Neural progenitor cell (in vitro differentiated cells): ENCODE measurements at places on chromosomes 1 and 21. TPM values are rescaled to one million over a fixed set of nuclear protein-coding genes. Genes with fewer than 3 reads are reported as not detected.

DNA sequence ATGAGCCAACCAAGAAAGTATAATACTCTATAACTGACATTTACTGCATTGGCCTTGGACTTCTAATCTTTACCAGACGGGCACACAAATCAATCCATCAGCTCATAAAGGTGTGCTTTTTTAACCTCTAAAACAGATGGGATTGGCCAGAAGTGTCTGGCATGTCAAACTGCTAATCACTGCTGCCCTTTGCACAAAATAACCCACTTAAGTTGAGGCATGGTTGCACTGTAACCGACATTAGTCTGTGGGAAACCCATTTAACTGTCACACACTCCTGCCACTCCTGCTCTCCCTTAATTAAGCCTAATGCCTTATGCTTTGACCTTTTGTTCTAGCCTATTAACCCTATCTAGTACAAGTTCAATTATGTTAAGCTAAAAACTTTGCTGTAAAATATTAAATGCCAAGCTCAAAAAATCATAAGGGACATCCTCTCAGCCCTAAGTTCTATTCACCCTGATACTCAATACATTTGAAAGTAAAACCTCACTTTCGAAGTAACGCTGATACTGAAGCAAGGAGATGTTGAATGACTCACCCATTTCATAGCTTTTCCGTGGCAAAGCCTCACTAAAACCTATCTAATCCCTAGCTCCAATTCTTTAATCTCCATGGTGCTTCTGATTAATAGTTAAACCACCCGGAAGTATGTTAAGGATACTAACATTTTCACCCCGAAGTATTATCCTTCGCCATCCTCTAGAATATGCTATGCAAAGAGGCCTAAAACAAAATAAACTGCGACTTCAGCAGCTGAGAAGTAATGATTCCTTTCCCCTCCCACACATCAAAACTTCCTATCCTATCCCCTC lies 12.9 kb downstream of the NRIP1 start:
- no peak for DNase-seq

- no peak for DNase-seq
Measured at GRCh38 chr1:197884173-197884572, 18.3 kb upstream of the C1orf53 start.

- peak; percentile 80 for DNase-seq
Measured at GRCh38 chr1:39653546-39654031, 14.1 kb upstream of the HEYL start.

DNA sequence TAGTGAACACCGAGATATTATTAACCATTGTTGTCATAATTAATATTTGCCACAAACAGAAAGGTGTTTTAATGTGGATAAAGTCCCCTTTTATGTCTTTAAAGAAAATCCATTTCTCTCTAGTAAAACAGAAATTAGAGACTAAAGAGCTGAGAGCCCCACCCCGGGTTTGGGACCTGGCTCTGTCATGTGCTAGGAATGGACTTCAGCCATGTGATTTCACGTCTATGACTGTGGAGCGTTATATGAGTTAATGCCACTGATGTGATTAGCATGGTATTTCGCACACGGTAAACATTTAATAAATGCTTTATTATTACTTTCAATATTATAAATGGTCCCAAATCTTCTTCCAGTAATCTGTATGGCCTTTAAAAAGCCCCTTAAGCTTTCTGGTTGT lies 205.0 kb upstream of the NFIA start:
- no peak for DNase-seq

The BCAR3 gene
- 11.7 and 12.4 TPM in 2 replicates for total RNA-seq

DNA sequence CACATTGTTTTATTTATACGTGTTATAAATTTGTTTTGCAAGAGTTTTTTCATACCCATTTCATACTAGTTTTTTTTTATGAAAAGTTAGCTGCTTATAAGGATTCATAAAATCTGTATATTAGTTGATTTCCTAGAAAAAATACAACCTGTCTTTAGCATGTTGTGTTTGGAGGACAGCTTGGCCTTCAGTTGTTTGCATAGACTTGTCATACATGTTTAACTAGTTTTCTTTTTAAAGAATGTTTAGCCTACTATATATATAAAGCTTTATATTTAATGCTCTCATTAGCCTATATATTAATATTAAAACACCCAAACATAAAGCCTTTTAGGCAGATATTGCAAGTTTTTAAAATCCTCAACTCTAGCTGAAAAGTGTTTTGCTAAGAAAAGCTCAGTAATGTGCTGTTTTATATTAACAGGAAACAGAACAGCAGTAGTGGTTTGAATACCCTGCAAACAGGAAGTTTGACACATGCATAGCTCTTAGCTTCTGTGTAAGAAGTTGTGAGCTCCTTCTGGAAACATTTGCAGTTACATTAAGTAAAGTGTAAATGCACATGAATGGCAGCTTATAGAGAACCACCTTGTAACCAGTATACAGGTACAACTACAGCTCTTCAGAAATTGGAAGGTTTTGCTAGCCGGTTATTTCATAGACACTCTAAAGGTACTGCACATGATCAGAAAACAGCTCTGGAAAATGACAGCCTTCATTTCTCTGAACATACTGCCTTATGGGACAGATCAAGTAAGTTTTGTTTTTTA lies at the start of gene PRKACB:
Gene PRKACB, plus strand, starts transcription at position 476 of the 770 bp plus-strand sequence. Its CDS starts 91 bp downstream, at position 567.
- no peak for DNase-seq

DNA sequence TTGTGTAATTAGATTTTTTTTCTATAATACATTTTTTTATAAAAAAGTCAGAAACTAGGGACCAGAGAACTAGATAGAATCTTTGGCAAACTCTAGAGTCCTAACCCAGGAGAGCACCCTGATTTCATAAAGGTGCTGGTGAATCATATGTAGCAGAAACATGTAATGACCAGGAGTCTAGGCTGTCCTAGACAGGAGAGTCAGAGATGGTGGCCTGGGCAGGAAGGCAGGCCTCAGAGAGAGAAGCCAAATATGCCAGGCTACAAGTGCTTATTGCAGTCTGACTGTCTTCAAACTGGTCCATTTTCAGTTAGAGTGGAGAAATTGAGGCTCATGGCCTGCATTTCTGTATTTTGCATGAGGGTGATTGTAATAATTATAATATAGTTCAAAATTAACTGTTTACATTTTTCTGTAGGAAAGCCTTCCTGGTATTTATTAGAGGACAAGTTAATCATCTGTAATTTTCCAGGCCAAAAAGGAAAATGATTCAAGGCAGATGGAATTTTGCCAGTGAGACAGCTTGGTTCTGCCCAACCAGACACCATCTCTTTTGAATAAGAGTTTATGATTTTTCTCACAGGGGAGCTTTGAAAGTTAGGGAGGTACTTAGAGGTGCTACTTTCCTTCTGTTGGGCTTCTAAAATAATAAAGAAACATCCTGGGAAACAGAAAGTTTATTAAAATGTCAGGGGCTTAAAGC lies 129.8 kb downstream of the S1PR1 start:
- no peak for DNase-seq

DNA sequence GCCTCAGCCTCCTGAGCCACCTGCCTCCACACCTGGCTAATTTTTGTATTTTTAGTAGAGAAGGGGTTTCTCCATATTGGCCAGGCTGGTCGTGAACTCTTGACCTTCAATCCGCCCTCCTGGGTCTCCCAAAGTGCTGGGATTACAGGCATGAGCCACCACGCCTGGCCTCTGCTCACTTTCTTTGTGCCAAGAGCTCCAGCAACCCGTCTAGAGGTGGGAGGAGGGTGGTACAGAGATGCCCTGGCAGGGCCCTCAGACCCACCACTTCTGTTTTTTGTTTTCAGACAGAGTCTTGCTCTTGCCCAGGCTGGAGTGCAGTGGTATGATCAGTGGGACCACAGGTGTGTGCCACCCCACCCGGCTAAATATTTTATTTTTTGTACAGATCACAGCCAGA lies 6.9 kb upstream of the SYNC start:
- DNase-seq: no peak

DNA sequence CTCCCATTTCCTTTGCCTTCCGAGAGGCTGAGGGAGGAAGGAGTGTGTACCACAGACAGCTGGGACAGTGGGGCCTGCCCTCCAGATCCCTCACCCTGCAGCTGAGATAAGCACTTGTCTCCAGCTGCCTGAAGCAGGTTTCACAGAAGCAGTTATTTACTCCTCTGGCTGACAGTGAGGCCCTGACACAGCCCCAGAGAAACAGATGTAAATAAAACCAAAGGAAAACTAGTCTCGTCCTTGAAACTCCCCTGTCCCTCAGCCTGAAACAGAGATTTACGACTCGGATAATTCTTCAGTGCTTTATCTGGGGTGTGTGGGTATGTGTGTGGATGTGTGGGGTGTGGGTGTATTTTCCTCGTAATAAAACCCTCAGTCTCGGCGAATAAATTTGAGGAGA lies 181.1 kb downstream of the IGSF21 start:
- DNase-seq: no peak

DNA sequence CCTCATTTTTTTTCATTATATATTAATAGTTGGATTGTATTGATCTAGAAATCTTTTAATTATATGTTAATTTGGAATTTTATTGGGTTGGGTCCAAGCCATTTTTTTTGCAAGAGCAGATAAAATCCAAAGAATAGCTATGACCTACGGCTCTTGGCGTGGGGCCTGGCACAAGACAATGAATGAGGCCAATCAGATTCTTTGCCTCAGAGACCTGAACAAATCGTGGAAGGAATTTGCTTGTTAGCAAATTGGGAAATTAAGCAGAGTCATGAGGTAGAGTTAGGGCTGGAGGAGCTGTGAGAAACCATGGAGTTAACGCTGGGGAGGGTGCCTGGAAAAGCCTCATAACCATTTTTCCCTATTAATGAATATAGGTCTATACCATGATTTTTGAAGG lies 40.1 kb downstream of the CAMSAP2 start:
- peak; percentile 16 for DNase-seq

DNA sequence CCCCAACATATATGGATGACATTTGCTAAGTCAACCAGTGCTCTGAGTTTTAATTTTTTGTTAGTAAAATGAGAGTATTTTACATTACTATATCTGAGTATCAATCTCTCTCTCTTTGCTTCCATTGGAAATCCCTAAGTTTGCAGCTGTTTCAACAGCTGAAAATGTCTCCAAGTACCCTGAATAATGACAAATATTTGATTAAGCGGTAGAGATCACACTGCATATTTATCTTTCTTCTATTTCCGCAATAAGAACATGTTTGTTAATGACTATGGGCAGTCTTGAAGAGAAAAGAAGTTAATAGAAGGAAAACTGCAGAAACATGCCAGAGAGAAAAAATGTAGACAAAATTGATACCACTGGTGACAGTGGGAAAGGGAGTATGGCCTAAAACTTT lies 1117.5 kb downstream of the NCAM2 start:
- no peak for DNase-seq

The ADAMTSL4 gene
- total RNA-seq: not detected in 2 replicates

DNA sequence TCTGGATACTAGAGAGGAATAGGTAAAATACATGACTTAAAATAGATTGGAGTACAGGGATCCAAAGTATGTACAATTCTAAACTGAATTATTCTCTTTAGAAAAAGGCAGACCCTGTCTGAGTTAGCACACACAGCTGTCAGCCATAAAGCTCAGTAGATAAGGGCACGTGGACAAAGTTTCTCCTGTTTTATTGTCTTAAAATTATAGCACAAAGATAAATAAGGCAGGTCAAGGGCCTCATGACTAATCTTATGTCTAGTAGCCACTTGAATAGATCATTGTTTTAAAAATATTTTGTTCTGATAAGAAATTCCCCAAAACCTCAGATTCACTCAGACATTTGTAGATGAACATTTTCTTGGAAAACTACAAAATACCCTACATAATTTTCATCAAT lies 205.2 kb downstream of the ZP4 start:
- DNase-seq: no peak

The NMNAT1 gene
- 9.4 and 14.6 TPM in 2 replicates for total RNA-seq

DNA sequence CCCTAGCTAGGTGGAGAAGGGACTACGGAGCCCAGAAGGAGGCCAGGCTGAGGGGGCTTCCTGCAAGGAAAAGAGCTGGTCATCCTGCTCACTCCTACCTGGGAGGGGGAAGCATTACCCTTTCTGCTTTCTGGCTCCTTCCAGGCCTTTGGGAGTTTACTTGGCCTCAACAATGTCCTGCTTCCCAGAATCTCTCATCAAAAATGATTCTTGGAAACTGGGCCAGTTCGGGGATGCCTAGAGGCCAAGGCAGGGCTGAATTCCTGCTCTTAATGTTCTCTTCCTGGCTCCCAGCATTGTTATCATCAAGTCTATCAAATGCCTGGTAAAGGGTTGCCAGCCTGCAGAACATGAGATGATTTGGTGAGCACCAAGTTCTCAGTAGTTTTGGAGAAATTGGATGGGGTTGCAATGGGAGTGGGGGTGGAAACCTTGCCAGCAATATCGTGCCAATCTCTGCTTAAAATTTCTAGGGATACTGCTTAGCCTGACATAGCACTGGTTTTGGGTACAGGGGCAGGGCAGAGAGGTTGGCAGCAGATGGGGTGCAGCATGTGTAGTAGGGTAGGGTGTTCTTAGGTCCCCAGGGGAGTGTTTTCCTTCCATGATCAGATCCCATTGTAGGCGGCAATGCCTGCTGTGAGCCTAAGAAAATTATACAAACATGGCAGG lies 7.7 kb upstream of the PAFAH2 start:
- DNase-seq: no peak
